Stimulated activated CD8-positive, alpha-beta memory T cell treated with anti-CD3 and anti-CD28 coated beads, Interleukin-7, amount 100 ng/mL, for 48 hours (primary cell): ENCODE measurements at places on chromosomes 3 and 15.

- no peak for DNase-seq
Measured at GRCh38 chr3:81581966-81582599, 179.4 kb downstream of the GBE1 start.

GRCh38 chr15:39397883-39398282 is 183.0 kb upstream of the THBS1 start:
- no peak for DNase-seq

DNA sequence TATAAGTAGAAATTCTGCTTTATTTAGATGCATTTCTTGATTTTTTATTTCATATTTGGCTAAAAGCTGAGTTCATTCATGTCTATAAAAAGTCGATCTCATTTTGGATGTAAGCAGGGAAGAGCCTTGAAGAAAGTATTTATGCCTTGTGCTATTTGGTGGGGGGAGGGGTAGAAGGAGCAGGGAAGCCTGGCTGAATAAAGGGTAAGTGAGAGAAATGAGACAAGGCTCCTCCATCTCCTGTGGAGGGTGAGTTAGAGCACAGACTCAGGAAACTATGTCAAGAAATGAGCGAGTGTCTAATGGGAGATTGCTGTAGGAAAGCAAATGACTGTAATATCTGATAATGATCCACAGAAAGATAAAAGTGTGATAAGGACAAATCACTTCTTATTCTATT is 121.8 kb upstream of the ATP11B start:
- no peak for DNase-seq

- no peak for DNase-seq
Measured at GRCh38 chr15:23447107-23447500, at the start of gene GOLGA6L2. Gene GOLGA6L2 (minus strand): TSS chr15:23447243. CDS start chr15:23447181, 62 bp downstream.

DNA sequence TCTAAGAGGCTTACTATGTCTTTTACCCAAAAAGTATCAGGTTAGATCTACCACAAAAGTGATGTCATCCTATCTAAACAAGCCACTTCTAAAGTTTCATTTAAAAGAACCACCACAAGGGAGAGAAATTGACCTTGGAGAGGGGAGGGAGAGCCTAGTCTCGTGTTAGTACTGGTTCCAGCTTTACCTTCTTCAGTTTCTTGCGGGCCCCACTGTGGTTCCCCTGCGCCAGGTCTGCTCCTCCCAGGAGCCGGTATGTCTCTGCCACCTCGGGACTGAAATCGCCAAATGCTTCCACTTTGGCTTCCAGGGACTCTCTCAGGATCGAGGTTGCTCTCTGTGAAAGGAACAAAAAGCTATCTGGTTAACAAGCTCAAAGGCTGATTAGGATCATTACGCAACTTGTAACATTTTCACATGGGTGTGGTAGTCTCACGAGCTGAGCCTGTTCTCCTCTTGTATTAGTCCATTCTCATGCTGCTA is 51.1 kb downstream of the SYNM start:
- DNase-seq = no peak

- peak; percentile 2 for DNase-seq
Measured at GRCh38 chr3:48157950-48158376, 30.3 kb downstream of the CDC25A start.

GRCh38 chr3:52483577-52484381 is 11.4 kb upstream of the STAB1 start:
- DNase-seq = no peak

- DNase-seq = no peak
Measured at GRCh38 chr15:85396554-85396953, 16.2 kb downstream of the AKAP13 start.

GRCh38 chr3:114323546-114324254 is 29.9 kb downstream of the TIGIT start:
- DNase-seq = no peak

DNA sequence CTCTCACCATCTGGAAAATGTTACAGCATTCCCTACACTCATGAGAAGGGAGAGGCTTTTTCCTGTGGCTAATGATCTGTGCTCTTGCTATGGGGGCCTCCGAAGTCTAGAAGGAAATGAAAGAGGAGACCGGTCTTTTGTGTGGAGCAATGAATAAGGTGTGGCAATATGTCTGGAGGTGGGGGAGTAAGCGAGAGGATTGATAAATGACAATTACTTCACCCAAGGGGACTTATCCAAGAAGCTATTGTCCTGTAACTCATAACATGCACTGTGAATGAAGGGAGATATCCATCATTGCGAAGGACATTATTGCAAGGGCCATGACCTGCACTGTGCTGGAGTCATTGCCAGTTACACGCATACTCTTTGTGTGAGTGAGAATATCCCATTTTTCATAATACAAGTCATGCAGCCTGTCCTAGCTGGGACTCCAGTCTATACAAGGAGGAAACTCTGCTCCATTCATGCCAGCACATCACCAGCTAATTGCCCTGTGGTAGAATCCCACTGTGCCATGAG is 37.7 kb upstream of the SYNPR start:
- no peak for DNase-seq

- no peak for DNase-seq
Measured at GRCh38 chr3:48856469-48856868, 8.8 kb upstream of the PRKAR2A start.

- no peak for DNase-seq
Measured at GRCh38 chr15:80866936-80867335, 87.8 kb downstream of the CEMIP start.

GRCh38 chr3:112096176-112096575 is 10.0 kb downstream of the C3orf52 start:
- no peak for DNase-seq

DNA sequence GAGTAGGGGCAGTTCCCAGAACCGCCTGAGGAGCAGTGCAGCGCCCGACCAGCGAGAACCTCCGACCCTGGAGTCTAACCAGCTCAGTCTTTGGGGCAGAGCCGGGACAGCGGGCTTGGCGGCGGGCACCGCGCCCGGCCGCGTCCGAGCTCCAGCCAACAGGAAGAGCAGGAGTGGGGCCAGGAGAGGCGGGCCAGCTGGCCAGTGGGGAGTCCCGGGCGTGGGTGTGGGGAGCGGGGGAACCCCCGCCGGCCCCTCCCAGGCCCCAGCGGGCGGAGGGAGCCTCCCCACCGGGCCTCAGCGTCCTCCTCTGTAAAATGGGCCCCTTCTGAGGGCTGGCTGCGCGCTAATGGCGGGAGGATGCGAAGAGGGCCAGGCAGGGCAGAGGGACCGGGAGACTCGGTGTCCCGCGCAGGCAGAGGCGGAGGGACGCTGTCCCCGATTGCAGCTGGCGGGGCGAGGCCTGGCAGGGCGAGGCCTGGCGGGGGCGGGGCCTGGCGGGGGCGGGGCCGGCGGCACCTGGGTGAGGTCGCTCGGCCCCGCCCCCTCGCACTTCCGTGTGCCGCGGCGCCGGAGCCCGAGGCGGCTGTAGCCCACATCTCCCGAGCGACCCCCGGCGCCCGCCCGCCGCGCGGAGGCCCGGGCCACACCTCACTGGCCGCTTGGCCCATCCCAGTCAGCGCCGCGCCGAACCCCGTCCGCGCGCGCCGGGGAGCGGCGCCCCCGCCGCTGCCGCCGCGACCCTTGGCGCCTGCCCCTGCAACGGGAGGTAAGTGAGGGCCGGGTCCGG is at the start of gene PRKCD:
TSS of gene PRKCD (plus strand) at position 550 of the 790 bp plus-strand sequence. CDS start 17,214 bp downstream, outside the sequence.
- DNase-seq = peak; percentile 54

- no peak for DNase-seq
Measured at GRCh38 chr15:67064607-67065530, 533 bp upstream of the SMAD3 start.

GRCh38 chr15:77864211-77865105 is 213.1 kb downstream of the TBC1D2B start:
- DNase-seq = no peak

GRCh38 chr15:69818529-69818928 is 279.2 kb downstream of the TLE3 start:
- DNase-seq = no peak

DNA sequence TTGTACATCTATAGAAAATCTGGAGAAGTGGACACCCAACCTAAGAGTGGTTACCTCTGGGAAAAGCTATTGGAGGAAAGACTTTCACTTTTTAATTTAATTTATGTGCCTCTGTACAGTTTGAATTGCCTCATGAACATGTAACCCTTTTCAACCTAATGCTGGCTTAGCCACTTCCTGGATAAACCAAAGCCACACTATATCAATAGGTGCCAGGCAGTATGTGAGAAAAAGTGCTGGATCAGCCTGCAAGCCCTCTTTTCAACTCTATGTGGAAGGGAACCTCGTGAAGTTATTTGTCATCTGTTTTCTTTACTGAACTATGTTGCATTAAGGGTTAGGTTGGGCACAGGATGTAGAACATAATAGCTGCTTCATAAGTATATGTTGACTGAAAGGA is 9.3 kb upstream of the TOPAZ1 start:
- no peak for DNase-seq
